ENCODE measurements at places on chromosomes 7 and 10.

DNA sequence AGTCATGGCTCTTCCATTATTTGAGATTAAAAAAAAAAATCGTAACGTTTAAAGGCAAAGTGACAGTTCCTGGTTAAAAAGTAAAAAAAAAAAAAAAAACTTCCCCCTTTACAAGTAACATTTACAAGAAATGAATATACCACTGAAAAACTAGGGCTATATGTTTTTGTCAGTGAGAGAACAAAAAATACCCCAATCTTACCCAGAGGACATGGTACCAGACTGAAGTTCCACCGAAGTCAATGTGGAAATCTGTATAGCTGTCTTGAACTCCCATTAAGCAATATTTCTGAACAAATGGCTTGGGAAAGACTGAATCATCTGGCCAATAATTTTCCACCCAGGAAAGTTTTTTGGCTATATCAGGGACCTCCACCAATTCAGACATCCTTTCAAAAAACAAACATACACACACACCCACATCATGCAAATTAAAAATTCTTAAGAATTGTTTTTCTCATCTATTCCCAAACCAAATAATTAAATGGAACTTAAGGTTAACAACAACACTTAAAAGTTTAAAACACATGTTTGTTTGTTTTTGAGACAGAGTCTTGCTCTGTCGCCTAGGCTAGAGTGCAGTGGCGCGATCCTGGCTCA lies 50.2 kb downstream of the KDM7A start:
- DNase-seq: no peak

DNA sequence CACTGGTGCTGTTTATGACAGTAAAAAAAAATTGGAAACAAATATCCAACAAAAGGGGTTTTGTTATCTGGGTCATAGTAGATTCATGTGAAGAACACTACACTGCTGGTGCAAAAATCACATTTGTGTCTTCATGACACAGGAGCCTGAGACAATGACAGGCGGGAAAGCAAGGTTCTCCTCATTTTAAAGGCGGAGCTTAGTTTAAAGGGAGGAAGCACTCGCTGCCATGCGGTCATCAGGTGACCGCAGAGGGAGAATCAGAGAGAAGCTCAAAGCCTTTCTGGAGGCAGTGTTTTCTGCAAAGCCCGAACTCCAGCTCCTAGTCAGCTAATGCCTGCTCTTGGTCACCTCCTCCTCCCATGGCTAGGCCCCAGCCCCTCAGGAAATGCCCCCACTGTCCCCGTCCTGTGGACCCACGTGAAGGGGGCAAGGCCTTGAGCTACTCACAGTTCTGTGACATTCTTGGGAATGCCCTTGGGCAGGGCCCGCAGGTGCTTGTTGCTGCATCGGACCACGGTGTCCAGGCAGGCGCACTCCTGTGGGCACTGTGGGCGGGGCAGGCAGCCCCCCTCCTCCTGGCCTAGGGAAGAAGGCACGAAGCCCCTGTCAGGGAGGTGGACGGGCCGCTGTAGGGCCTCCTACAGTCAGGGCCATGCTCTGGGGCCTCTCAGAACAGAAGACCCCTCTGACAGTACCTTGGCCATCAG lies 146.1 kb downstream of the SLIT1 start:
- DNase-seq: no peak

DNA sequence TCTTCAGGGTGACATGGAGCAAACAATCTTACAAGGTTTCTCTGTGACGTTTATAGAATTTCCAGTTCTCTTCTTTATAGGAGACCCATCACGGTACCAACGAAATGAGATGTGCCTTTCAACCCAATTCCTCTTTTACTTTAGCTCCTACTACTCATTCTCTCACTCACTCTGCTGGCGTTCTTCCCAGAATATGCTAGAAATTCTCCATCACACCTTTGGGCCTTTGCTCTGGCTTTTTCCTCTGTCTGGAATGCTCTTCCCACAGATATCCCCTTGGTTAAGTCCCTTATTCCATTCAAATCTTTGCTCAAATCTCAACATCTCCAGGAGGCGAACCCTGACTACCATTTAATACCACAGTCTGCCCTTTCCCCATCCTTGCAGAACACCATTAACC lies 39.0 kb downstream of the SEMA3C start:
- DNase-seq: no peak

GRCh38 chr10:70293169-70293843 lies 9.5 kb upstream of the NPFFR1 start:
- DNase-seq: no peak

- no peak for DNase-seq
Measured at GRCh38 chr10:12800302-12800701, 201.2 kb downstream of the CCDC3 start.

- no peak for DNase-seq
Measured at GRCh38 chr10:1893941-1894340, 156.6 kb upstream of the ADARB2 start.

- DNase-seq: no peak
Measured at GRCh38 chr10:102799691-102800471, 37.3 kb downstream of the CYP17A1 start.

GRCh38 chr10:33967606-33968120 lies 633.2 kb upstream of the NRP1 start:
- DNase-seq: no peak

DNA sequence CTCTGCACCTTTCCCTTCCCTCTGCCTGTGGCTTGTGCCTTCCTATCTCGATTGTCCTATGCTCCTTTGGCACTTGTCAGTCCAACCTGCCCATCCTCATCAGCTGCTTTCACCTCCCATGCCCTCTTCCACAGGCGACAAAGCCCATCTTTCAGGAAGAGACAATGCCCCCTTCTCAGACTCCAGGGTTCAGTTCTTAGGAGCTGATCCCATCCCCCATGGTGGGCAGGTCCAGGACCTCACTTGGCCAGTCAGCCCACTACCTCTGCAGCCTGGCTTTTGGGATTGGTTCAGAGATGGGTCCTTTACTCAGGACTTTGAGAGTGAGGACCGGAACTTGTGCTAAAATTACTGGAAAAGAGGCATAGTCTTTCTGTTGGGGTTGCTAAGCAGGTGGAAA lies 74.0 kb upstream of the NANOS1 start:
- DNase-seq: no peak
